ENCODE measurements at places on chromosomes 16 and 17.

- no peak for DNase-seq
Observed at GRCh38 chr17:41775394-41776226, 10.9 kb downstream of the JUP start.

DNA sequence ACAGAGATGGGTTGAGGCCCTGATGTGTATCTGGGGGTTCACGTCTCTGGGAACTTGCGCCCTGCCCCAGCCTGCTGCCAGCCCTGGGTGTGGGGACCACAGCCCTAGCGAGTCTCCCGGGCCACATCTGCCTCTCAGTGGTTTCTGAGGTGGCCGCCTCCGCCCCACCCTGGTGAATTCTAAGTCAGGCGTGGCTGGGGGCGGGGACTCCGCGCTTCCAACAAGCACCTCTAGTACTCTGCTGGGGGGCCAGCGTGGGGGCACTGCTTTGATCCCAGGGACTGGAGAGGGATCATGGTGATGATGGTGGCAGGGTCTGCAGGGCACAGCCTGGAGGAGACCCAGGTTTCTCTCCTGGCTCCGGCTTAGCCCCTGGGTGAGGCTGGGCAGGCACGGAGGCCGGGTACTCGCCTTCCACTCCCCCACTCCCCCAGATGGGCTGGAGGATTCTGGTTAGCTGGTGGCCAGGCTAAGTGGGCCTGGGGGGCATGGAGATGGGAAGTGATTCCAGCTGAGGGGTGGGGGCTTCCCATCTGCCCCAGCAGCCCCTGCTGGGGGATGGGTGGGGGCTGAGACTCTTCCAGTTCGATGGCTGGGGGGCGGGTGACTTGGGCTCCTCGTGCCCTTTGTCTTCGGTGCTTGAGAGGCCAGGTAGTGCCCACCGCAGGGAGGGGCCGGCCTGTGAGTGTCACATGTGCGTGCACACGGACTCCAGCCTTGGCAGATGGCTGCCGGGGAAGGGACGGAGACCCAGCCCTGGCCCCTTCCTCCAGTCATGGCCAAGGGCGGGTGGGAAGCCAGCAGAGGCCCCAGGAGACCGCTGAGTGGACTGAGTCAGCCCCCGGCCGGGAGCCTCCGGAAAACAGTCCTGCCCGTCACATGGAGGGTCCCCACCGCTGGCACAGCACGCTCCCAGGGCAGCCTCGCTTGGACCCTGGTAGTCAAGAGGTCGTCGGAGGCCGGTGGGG, 3.9 kb downstream of the GLIS2 start:
- DNase-seq: peak; percentile 70

DNA sequence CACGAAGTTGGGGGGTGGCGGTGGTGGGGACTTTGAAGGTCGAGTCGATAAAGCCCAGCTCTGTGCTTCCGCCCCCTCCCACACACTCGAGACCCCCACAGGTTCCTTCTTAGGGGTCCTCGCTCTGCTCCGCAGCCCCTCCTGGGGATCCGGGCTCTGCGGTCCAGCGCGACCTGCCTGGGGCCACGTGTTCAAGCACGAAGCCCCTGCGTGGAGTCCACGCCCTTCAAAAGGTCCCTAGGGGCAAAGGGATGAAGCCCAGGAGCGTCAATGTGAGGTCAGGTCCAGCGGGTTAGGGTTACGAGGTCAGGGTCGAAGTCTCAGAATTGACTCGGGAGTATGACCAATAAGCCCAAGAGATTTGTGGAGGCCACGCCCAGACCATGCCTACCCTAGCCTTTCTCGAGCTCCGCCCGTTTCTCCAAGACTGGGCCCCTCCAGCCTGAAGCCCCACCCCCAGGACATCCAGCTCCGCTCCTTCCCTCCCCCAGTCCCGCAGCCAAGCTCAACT, 786 bp upstream of the CACNA1G start:
- peak; percentile 28 for DNase-seq

DNA sequence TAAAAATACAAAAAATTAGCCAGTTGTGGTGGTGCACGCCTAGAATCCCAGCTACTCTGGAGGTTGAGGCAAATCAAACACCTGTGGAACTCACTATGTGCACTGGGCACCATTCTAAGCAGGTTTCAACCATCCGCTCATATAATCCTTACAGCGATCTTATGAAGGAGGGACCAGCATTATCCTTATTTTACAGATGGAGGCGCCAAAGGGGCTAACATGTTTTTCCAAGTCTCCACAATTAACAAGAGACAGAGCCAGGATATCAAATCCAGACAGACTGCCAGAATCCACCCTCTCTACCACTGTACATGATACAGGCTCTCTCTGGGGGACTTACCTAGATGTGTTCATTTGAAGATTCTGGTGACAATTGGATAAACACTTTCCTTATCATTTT, 479.0 kb downstream of the XYLT1 start:
- no peak for DNase-seq

DNA sequence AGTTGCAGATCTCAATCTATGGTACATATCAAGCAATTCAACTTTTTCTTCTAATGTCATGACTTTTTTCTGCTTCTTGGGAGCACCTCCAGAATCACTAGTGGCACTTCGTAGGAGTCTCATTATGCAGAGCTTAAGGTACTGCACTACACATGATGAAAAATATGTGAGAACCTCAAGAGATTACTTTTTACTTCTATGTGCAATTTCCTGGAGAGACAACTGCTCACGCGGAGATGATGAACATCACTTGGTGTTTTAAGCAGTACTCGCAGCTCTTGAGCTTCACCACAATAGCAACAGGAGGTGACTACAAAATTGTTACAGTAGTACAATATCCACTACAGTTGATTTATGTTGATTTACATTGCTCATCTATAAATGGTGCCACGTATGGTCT, 79.7 kb downstream of the MRTFB start:
- no peak for DNase-seq

GRCh38 chr17:59024916-59025315, 81.8 kb downstream of the TRIM37 start:
- no peak for DNase-seq

- no peak for DNase-seq
Observed at GRCh38 chr16:87540897-87541146, 48.0 kb upstream of the ZCCHC14 start.

- no peak for DNase-seq
Observed at GRCh38 chr17:40852364-40852763, 14.7 kb downstream of the KRT12 start.

DNA sequence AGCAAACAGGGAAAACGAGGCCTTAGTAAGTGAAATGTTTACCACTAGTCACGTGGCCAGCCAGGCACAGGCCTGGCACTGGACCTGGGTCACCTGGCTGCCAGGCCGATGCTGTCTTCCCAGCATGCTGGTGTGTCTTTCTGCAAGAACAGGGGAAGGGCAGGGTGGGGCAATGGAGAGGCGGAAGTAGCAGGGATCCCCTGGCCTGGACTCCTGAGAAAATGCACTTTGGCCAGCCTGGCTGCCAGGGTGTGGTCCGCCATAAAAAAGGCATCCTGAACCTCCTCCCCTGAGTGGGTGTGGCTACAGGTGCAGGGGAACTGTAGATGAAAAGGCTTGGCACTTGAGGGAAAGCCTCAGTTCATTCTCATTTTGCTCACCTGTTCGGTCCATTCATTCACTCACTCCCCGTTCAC, 1.0 kb upstream of the ANKRD40CL start:
- DNase-seq: no peak

DNA sequence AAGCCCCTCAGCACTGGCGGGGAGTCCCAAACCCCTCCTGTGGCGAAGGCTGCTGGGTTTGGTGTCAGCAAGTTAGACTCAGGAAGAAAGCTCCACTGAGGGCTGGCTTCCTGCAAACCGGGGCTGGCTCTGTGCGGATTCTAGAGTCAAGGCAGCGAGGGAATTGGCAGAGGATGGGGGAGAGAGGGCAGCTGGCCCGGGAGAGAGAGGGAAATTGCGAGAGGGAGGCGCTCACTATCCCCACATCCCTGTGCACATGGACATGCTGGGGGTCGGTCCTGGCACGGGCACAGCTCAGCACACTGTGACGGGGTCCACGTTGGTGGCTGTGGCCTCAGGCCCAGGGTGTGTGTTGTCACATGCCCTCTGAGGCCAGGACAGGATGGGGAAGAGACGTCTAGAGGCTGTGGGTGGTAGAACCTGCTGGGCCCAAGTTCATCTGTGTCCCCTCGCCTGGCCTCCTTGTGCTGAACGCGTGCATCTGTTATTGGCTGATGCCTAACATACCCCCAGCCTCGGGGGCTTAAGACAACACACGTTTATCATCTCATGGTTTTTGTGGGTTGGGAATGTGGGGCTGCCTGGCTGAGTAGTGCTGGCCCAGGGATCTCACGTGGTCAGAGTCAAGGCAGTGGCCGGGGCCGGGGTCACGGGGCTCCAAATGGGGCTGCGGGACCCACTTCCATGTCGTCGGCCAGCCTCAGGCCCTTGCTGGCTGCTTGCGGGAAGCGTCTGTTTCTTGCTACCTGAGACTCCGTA, 16.7 kb upstream of the JPH3 start:
- DNase-seq: no peak

- DNase-seq: no peak
Observed at GRCh38 chr17:66437476-66438026, 135.1 kb downstream of the PRKCA start.

GRCh38 chr17:82302568-82302963, 14.8 kb downstream of the CD7 start:
- DNase-seq: no peak

- DNase-seq: no peak
Observed at GRCh38 chr17:7233701-7234082, 625 bp downstream of the DVL2 start.

DNA sequence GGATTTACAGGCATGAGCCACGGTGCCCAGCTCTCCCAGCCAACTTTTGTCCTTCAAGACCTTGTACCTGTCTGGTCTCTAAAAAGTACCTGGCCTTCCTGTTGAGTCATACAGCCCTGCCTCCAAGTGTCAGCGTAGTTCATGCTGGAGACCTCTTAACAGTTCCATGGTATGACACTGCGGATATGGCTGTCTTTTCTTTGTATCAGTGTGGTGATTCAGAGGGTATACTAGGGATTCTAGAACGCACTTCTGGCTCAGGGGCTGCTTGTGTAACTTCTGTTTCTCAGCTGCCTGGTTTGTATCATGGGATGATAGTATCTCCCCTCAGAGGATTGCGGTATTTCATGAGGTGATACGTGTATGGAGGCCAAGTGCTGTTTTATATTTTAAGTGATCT, 2.0 kb upstream of the TMEM11 start:
- no peak for DNase-seq

DNA sequence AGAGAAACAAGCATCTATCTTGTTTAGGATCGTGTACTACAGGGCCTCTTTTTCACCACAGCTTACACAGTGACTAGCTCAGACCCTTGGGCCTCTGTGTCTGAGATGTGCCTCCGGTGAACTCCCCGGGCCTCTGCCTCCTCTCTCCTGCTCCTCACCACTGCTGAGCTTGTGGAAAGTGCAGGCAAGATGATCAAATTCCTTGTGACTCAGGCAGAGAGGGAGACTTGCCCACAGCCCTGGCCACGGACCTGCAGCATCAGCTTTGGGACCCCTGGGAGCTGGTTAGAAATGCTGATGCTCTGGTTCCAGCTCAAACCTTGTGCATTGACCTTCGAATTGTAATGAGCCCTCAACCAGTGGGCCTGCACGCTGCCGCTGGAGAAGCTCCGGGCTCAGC, 79.8 kb downstream of the ZDHHC7 start:
- no peak for DNase-seq

GRCh38 chr17:5630434-5630833, 46.1 kb upstream of the NLRP1 start:
- DNase-seq: no peak

Data from CD4-positive, alpha-beta T cell treated with Interleukin-21 for 1 hour (primary cell).